ENCODE measurements at places on chromosomes 12 and 14. TPM values are rescaled to one million over a fixed set of nuclear protein-coding genes. Genes with fewer than 3 reads are reported as not detected.
A peak's percentile ranks its signal among the peaks of the same experiment; 100 is the strongest.

DNA sequence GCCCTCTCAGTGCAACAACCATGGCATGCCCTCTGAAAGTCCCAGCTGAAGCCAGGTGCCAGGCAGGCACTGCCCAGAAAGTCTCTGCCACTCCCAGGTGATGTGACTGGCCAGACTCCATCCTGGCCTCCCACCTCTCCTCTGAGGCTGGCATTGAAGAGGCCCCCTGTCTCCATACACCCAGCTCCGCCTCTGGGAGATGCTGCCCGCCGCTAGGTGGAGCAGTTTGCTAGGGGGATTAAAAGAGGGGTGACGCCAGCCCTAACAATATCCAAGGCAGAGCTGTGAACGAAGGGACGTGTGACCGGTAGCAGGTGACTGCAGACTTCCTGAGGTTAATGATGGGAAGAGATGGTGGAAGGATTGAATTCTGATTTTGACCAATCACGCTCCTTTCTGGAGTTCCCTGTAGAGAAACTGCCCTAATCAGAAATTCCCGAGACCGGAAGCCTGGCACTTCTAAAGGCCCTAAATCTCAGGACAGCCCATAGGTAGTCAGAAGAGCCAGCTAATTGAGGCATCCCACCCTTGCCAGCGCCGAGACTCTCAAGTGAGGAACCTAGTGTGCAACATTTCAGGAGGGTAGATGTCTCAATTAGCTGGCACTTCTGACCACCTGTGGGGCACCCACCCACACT is 8.3 kb upstream of the PLEK2 start:
- DNase-seq, result peak; percentile 74

DNA sequence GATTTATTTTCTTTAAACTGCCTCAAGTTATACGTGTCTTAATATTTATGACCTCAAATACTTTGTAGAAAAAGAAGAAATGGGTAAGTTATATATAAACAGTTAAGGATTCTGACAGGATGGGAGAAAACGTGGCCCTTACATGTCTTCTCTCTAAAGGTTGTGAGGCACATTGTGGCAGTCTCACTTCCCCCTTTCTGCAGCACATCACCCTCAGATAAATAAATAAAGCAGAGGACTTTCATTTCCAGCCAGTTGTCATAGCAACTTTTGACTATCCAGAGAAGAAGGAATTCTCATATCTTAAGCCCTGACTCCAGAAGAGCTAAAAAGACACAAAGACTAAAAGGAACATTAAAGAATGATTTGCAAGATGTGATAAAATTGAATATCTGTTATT is 28.8 kb upstream of the CEP83 start:
- DNase-seq, result no peak

GRCh38 chr14:51277753-51278415 is 37.8 kb downstream of the TMX1 start:
- no peak for DNase-seq

DNA sequence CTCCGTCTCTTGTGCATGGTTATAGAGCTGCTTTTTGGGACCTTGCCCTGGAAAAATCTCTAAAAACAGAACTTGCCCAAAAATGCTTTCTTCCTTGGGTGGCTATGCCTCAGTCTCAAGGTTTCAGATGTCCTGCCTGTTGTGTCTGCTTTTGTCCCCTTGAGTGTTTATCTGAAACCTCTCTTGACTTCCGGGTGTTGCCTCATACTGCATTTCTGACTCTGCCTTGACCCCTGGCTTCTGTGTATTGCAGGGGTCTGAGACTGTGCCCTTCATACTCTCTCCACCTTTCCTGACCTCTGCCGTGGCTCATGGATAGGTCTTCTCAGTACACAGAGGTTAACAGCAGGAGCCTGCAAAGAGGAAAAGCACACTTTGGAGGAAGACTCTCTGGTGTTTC is 124.8 kb upstream of the NTF3 start:
- no peak for DNase-seq

The LALBA gene
- total RNA-seq, result not detected

- no peak for DNase-seq
Measured at GRCh38 chr12:30019366-30020140, 235.8 kb upstream of the TMTC1 start.

The RFLNA gene
- 46.2 TPM for total RNA-seq

The PLA2G1B gene
- total RNA-seq, result not detected

DNA sequence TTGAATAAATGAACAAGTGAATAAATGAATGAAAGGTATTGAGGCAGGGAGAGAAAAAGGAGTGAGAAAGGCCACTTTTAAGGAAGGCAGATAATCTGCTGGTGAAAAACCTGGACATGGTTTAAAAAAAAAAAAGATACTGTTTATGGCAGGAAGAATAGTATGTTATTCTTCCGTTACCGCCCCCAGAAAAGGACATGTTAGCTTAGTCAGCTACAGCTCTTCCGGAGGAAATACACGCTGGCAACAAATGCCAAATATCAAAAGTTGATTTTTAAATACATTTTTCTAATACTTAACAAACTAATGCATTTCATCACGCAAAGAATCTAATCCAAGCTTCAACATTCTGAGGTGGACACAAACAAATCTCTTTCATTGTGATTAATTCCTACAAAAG is 43.2 kb downstream of the SLC5A8 start:
- no peak for DNase-seq

- no peak for DNase-seq
Measured at GRCh38 chr12:31368666-31369361, 42.9 kb upstream of the SINHCAF start.

GRCh38 chr12:27506645-27507189 is 17.3 kb upstream of the PPFIBP1 start:
- no peak for DNase-seq

GRCh38 chr12:13340149-13340548 is 143.6 kb downstream of the EMP1 start:
- DNase-seq, result no peak

DNA sequence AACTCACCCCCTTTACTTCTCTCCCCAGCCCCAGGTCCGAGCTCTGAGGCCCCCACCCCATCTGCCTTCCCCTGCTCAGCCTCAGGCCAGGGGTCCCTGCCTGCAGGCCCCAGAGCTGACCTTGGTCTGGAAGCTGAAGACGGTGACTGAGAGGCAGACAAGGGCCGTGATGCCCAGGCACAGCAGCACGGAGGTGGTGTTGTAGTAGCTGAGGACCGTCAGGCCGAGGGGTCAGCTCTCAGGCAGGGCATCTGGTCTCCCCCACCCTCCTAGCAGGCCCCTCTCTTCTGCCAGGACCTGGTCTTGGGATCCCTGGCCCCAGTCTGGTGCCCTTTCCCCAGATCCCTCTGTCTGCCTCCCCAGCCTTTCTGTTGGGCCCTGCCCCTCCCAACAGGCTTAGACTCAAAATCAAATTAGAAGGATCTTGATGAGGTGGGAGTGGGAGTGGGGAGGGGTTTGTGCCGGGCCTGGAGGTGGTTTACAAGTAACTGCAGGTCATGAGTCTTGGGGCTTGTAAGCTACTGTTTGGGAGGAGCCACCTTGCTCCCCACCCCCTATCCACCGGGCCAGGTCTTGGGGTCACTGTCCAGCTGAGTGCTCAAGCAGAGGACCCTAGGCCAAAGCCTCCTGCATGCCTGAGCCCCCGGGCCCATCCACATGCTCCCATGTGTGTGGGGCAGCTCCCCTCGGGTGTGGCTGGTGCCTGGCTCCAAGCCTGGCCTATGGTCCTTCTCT is 14.2 kb downstream of the FAIM2 start:
- no peak for DNase-seq

The RFX4 gene
- not detected for total RNA-seq

The MNAT1 gene
- 11.1 TPM for total RNA-seq

GRCh38 chr12:128326406-128326805 is 59.4 kb downstream of the TMEM132C start:
- no peak for DNase-seq

DNA sequence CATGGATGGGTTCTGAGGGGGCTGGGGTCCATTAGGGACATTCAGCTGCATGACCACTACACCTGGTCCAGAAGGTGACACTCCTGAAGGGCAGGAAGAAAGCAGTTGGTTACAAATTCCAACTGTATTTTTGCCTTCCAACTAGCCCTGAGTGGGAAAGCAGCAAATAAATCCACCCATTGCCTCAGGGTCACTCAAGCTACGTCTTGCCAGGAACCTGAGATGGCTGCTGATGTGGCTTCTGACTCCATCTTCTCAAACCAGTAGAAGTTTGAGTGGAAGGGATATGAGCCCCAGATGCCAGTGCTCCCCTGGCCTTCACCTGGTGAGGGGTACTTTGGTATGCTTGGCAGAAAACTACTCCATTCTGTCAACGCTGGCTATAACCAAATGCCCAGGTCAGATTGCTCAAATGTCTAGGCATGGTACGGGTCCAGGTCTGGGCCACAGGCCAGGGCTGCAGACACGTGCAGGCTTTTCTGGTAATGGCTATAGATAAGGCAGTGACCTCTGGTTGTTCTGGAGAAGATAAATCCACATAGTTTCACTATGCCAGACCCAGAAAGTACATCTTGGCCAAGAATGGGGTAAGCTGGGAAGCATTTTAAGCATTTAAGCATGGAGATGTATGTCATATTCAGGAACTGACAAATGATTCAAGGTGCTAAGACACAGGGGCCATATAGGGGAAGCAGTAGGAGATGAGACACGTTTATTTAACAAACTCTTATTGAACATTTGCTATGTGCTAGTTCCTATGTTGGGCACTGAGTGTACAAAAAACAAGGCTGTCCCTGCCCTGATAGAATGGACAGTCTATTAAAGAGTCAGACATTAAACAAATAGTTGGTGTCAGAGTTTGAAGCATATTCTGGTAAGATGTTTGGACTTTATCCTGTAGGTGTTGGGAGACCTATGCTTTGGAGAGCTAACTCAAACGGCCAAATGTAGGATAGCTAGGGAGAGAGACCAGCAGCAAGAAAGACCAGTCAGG is 8.3 kb upstream of the STAC3 start:
- DNase-seq, result no peak

The NT5DC3 gene
- total RNA-seq, result 24.0 TPM

DNA sequence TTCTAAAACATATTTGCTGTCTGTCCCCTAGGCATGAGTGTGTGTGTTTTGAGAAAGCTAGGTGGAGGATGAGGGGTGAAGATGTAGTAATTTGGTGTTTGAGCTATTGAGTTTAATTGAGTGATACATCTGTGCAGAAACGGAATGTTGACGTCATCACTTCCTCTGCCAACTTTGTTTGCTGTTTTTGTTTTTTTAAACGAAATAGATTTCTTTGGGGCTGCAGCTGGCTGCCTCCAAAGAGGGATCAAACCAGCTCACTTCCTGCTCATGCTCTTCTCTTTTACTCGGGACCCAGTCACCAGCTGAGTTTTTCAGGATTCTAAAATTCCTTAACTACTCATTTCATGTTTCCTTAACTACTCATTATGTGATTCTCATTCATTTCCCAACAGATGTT is 19.5 kb upstream of the CRACR2A start:
- DNase-seq, result no peak

GRCh38 chr14:52883658-52884057 is 67.2 kb downstream of the FERMT2 start:
- no peak for DNase-seq
